ENCODE measurements at places on chromosomes 1 and 21. TPM values are rescaled to one million over a fixed set of nuclear protein-coding genes. Genes with fewer than 3 reads are reported as not detected.
A peak's percentile ranks its signal among the peaks of the same experiment; 100 is the strongest.

Gene FAM20B
- total RNA-seq = 37.8 TPM

Gene FAM3B
- total RNA-seq = not detected

Gene PLEKHA6
- 18.1 TPM for total RNA-seq

Gene SPTA1
- total RNA-seq = not detected

GRCh38 chr1:24435782-24436365, 20.3 kb downstream of the NIPAL3 start:
- no peak for DNase-seq
- H3K4me1 ChIP-seq = no peaks in the 10 kb centered on the region
- no peaks in the 10 kb centered on the region for H3K27me3 ChIP-seq
- no peaks in the 10 kb centered on the region for H3K36me3 ChIP-seq
- no peak overlapping the region for H3K27ac ChIP-seq
- H3K4me3 ChIP-seq = no peak overlapping the region

- H3K27me3 ChIP-seq = no peaks in the 10 kb centered on the region
- no peak overlapping the region for H3K27ac ChIP-seq
- DNase-seq = no peak
- H3K4me3 ChIP-seq = no peak overlapping the region
These were observed 23.8 kb downstream of the CD244 start for GRCh38 chr1:160838888-160839287.

DNA sequence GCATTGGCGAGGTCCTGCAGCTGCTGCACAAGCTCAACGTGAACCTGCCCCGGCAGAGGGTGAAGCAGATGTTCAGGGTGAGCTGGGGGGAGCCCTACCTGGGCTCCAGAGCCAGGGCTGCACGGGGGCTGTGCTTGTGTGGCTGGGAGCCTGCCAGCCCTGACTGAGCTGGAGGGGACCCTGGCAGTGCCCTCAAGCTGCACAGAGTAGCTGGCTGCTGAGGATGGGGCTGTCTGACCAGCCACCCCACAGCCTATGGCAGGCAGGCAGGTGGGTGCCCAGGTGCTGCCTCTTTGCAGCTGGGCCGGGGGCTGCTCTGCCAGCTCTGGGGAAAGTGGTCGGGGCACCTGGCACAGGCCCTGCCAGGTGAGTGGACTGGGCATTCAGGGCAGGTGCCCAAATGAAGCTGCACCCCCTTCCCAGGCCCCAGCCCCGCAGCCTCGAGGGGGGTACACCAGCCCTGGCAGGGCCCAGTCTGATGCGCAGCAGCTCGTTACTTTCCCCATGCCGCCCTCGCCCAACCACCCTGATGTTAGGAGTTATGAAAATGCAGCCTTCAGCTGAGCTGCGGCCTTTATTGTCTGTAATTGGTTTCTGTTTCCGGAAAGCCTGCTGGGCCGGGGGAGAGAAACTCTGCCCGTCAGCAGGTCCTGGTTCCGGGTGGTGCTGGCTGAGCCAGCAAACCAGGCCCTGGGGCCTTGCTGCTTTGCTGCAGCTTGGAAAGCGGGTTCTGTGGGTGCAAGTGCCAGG, 4.3 kb downstream of the PLCH2 start:
- no peaks in the 10 kb centered on the region for H3K36me3 ChIP-seq
- no peak overlapping the region for H3K27ac ChIP-seq
- no peak for DNase-seq
- no peaks in the 10 kb centered on the region for H3K4me1 ChIP-seq
- H3K4me3 ChIP-seq = no peak overlapping the region

DNA sequence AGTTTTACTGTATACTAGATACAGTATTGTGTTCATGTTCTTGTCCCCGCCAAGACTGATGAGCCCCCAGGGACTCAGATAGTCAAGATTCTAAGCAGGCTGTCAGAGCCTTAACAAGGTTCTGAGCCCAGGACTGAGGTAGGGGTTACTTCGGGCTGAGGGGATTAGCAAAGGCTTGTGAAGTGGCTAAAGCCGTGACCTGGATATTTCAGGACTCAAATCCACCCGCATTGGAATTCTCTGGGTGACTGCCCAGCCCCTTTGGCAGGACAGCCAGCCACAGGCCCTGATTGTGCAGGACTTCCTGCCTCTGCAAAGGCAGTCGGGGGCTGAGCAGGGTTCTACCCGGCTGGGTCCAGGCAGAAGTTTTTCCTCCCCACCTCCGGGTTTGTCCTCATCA, at the start of gene PLA2G5:
TSS of gene PLA2G5 (plus strand) at position 321 of the 400 bp plus-strand sequence. CDS start 14,637 bp downstream, outside the sequence.
- H3K36me3 ChIP-seq = peaks cover 9% of the 10 kb centered on the region
- peak within 1 kb of the TSS; percentile 88 for H3K27ac ChIP-seq
- H3K27me3 ChIP-seq = no peaks in the 10 kb centered on the region

DNA sequence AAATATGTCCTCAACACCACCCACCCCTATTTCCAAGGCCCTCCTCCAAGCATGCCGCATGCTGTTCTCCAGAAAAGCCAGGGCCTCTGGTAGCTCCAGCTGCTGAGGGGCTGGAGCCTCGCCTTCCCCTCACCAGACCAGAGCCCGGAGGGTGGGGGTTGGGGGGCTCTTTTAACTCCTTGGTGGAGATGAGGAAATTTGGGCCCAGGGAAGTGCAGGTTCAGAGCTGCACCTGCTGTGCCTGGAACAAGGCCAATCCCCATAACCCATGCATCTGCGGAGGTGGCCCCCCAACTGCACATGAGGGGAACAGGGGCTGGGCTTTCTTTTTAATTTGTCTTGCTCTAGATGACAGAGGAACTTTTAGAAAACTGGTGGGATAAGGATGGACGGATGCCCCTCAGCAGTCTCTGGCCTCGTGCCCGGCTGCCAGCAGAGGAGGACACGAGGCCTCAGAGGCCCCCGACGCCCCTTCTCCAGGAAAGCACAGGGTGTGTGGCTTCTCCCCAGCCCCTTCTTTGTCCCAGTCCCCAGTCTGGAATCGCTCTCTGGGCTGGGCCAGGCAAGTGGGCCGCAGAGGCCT, 550 bp upstream of the SELENON start:
- DNase-seq = no peak
- H3K27me3 ChIP-seq = no peaks in the 10 kb centered on the region
- H3K36me3 ChIP-seq = no peaks in the 10 kb centered on the region
- H3K4me1 ChIP-seq = peaks cover 47% of the 10 kb centered on the region
- H3K27ac ChIP-seq = peak overlapping the region; percentile 81

DNA sequence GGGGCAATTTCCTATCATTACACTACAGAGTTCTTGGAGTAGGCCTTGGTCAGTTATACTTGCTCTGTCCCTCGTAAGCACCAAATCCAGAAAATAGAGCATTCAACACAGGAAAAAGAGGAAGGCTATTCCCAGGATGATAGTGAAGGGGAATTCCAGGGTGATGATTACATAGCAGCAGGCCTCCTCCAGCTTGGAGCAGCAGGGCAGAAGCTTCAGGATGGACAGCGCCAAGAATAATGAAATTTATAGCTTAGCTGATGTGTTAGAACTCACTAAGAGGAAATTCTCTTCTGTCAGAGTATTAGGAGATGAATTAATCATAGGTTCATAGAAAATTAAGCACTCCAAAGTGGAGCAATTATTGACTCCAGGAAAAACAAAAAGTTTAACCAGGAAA, 10.8 kb upstream of the SMAP2 start:
- H3K36me3 ChIP-seq = no peaks in the 10 kb centered on the region
- no peak for DNase-seq
- no peaks in the 10 kb centered on the region for H3K27me3 ChIP-seq
- H3K27ac ChIP-seq = no peak overlapping the region
- no peak overlapping the region for H3K4me3 ChIP-seq
- no peaks in the 10 kb centered on the region for H3K4me1 ChIP-seq

DNA sequence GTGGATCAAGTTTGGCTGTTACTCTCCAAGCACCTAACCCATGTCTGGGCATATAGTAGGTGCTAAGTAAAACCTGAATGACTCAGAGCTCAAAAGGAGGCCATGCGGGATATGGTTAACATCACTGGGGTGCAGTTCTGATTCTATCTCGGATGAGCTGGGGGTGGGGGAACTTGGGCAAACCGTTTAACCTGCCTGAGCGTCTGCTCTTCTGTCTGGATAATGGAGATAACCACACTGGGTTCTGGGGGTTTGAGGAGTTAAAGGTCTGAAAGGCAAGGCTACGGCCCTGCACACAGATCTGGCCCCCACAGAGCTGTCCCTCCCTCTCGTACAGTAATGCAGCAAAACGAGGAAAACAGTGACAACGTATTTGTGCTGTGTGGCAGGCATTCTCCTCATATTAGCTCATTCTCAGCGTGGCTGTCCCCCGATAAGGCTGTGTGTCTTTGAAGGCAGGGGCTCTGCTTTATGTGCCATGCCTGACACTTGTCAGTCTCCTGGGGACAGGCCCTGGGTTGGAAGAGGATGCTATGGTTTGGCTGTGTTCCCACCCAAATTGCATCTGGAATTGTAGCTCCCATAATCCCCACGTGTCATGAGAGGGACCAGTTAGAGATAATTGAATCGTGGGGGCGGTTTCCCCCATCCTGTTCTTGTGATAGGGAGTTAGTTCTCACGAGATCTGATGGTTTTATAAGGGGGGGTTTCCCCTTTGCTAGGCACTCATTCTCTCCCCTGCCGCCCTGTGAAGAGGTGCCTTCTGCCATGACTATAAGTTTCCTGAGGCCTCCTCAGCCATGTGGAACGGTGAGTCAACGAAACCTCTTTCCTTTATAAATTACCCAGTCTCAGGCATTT, 6.8 kb upstream of the ALDH4A1 start:
- no peaks in the 10 kb centered on the region for H3K27me3 ChIP-seq
- H3K4me3 ChIP-seq = no peak overlapping the region

DNA sequence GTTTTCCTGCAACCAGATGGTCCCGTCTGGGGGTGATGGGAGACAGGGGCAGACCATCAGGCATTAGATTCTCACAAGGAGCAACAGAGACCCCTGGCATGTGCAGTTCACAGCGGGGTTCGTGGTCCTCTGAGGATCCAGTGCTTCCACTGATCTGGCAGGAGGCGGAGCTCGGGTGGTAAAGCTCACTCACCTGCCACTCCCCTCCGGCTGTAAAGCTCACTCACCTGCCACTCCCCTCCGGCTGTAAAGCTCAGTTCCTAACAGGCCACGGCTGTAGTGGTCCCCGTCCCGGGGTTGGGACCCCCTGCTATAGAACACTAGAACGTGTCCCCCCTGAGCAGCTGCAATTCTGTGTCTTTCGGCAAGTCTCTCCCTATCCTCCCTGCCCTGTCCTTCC, 4.6 kb downstream of the KRTAP10-12 start:
- H3K4me3 ChIP-seq = no peak overlapping the region
- H3K27ac ChIP-seq = no peak overlapping the region
- DNase-seq = peak; percentile 21
- no peaks in the 10 kb centered on the region for H3K36me3 ChIP-seq

DNA sequence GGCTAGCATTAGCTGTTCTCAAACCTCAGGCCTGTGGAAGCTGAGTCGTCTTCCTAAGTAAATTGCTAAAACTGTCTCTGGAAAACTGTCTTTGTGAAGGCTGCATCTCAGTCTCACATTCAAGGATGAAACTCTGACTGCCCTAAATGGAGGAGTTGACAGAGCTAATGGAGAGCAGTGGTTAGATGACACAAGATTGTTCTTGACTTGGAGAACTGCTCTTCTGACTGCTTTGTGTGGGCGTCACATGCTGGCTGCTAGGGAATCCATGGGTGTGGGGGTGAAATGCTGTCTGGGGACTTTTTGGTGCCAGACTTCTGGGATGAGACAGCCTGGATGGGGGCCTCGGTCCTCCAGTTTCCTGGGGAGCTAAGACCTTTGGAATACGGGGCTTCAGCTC, 24.5 kb upstream of the TSPAN2 start:
- peaks cover 6% of the 10 kb centered on the region for H3K4me1 ChIP-seq
- no peak for DNase-seq
- H3K36me3 ChIP-seq = no peaks in the 10 kb centered on the region
- H3K4me3 ChIP-seq = no peak overlapping the region
- no peaks in the 10 kb centered on the region for H3K27me3 ChIP-seq

DNA sequence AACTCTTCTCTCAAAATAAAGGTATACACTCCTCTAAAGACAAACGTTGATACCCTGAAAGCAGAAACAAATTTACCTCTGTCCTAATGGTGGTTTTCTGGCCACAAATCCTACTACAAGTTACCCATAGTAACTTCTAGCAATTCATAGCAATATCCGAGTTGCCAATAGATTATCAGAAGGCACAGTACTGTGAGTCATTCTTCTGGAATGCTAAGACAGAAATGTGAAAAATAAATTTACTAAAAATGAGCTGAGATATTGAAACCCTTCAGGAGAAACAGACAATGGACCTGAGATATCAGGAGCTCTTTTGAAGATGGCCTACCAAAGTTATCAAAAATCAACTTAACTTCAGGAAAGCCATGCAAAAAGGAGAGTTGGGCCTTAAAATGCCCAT, 715.0 kb upstream of the ADAMTS5 start:
- H3K27ac ChIP-seq = no peak overlapping the region
- H3K36me3 ChIP-seq = no peaks in the 10 kb centered on the region
- no peaks in the 10 kb centered on the region for H3K27me3 ChIP-seq
- no peak for DNase-seq

Gene C8A
- not detected for total RNA-seq

- DNase-seq = no peak
- H3K4me3 ChIP-seq = no peak overlapping the region
- no peaks in the 10 kb centered on the region for H3K27me3 ChIP-seq
- H3K27ac ChIP-seq = no peak overlapping the region
These were observed 239.9 kb upstream of the IRF2BP2 start for GRCh38 chr1:234849832-234850231.

DNA sequence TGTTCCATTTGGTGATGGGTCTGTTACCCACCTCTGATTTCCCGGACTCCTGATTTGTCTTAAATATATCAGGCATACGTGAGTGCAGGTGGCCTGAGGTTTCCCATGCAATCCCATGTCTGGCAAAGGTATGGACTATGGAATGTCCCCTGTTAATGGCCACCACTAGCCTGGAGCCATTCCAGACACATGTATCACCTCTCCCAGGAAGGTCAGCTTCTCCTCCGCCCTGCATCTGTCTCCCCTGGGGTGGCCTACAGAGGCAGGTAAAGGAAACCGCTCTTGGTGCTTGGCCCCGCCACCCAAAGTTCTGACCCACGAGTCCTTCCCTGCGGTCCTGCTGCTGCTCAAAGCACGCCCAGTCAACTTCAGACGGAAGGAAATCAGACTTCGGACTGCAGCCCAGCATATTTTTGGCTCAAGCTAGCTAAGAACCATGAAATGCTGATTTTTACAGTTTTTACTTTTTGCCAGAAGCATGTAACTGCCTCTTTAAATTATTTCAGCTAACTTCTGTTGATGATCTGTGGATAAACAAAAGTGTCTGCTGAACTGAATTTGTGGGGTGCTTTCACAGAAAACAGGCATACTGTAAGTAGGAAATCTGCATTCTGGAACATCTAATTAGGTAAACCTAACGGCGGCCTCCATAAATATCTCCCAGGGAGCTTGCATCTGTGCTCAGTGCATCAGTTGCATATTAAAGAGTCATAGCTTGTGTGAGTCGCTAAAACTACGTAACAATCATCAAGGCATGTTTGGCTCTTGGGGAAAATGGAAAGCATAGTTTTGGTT, 105.9 kb downstream of the PCP4 start:
- H3K4me3 ChIP-seq = no peak overlapping the region
- no peaks in the 10 kb centered on the region for H3K27me3 ChIP-seq
- DNase-seq = no peak
- no peaks in the 10 kb centered on the region for H3K36me3 ChIP-seq
- no peaks in the 10 kb centered on the region for H3K4me1 ChIP-seq

DNA sequence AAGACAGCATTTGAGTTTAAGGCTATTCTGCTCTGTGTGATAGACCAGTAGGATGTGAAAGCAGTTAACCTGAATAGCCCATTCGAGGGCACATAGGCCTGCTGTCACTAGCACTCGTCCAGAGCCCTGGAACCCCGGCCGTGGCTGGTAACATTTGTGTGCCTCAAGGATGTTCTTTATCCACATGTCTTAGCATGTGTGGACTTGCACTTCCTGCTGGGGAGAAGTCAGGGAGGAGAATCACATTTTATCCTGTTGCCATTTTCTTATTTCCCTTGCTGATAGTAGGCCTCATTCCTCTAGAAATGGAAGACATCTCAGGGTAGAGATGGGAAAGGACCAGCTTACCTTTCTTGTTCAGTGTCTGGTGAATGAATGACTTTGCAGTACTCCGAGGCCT, 54.7 kb downstream of the VPS13D start:
- no peak for DNase-seq
- H3K27ac ChIP-seq = no peak overlapping the region
- no peaks in the 10 kb centered on the region for H3K4me1 ChIP-seq
- H3K36me3 ChIP-seq = peaks cover 40% of the 10 kb centered on the region

Gene FCGR3A
- 39.1 TPM for total RNA-seq
